ENCODE measurements at places on chromosomes 12 and 14.

DNA sequence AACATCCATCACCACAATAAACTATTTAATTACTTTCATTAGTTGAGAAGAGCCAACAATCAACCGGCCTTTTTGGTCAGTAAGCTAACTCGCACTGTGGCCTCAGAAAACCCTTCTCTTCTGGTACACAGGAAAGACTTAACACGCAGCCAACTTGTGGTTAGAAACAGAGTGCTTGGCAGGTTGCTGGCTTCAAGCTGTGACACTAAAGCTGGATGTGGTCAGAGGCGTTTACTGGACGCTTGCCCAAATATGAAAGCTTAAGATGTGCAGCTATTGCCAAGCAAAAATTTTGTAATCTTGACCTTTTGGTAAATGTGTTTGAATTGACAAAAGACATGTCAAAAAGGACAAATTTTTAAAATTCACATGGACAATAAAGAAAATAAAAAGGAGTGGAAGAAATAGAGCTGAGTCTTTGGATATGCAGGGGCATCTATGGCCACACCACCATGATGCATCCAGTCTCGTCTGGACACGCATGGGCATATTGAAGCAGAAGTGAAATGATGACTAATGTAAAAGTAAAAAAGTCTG lies 2.6 kb upstream of the KLRK1 start:
- no peak for DNase-seq

- DNase-seq = no peak
Measured at GRCh38 chr12:46490635-46491034, 118.1 kb upstream of the SLC38A2 start.

- DNase-seq = no peak
Measured at GRCh38 chr12:795305-795704, 42.9 kb downstream of the WNK1 start.

- DNase-seq = no peak
Measured at GRCh38 chr14:99361596-99362215, 89.7 kb upstream of the BCL11B start.

DNA sequence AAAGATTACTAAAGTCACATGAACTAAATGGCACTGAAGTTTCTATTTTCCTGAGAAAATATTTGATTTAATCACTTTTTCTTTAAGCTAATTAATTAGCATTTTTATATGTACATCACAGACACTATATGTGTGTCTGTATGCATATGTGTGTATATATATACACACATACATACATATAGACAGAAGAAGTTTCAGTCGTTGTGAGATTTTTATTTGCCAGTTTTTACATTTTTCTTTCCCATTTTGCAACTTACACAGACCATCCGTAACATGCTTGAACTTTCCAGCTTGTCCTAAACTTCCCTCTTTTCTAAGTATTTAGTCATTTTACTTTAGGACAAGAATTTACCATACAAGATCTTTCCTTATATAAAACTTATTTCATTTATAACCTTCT lies 299.1 kb downstream of the IPO8 start:
- no peak for DNase-seq

DNA sequence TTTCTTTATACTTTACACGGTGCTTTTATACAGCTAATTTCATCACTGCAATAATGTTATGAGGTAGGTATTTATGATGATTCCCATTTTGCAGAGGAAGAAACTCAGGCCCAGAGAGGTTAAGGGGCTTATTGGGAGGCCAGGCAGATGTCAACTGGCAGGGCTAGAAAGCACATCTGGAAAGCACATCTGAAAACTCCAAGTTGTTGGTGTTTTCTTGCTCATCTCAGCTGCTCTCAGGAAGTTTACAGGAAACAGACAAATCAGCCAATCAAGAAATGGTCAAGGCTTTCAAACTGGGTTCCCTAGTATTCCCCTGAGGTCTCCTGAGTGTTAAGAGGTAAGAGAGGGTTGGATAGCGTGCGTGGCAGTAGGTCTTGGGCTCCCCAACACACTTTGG lies 124.1 kb upstream of the MED13L start:
- no peak for DNase-seq

DNA sequence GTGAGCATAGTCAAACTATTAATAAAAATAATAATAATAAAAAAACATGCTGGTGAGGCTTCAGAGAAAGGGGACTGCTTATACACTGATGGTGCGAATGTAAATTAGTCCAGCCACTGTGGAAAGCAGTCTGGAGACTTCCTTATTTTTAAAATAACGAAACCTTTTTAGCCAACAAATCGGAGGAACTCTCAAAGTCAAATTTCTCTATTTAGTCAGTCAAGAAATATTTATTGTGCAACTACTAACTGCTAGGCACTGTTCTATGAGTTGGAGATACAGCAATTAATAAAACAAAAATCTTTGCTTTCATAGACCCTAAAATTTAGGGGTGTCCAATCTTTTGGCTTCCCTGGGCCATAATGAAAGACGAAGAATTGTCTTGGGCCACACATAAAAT lies 10.8 kb downstream of the TAOK3 start:
- no peak for DNase-seq

- no peak for DNase-seq
Measured at GRCh38 chr12:44403185-44403584, 472.9 kb downstream of the NELL2 start.

DNA sequence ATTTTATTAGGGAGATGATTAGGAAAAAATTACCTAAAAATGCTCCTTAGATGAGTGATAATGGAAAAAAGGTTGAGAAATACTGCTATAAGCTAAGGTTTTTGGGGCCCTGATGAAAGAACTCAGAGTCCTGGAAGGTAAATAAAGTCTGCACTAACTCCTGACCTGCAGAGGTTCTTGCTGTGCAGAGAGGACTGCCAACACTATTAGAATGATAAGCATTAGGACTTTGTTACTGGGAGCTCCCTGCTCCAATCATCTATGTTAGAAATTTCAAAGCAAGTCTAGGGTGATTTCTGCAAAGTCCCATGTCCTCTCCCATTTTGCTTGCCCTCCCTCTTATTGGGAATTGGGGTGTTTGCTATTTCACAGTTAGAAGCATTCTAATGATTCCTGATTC lies 112.2 kb downstream of the SMOC1 start:
- DNase-seq = no peak

DNA sequence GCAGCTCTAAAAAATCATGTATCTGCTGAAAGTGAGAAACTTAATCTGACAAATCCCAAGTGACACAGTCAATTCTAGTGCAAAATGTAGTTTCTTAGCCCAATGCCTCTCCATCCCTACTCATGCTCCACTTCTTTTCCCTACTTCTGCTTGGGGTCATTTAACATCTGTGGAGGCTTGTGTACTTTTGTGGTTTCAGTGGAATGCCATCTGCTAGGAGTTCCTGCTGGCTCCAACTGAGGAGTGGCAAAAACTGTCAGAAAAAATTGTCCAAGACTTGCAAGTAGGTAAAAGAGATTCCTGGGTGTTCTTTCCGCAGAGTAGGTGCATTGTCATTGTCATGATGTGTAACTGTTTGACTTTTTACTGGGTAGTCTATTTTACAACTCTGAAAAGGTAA lies 12.5 kb upstream of the AVPR1A start:
- no peak for DNase-seq
